Endothelial cell of umbilical vein (primary cell): ENCODE measurements at places on chromosomes 13 and 19.
A peak's percentile ranks its signal among the peaks of the same experiment; 100 is the strongest.

- peak; percentile 94 for DNase-seq
Measured at GRCh38 chr19:13104360-13104847, 1.7 kb upstream of the LYL1 start.

- DNase-seq: no peak
Measured at GRCh38 chr13:46202966-46203365, 8.8 kb upstream of the LRRC63 start.

GRCh38 chr19:16883522-16883921 is 5.3 kb upstream of the F2RL3 start:
- no peak for DNase-seq

DNA sequence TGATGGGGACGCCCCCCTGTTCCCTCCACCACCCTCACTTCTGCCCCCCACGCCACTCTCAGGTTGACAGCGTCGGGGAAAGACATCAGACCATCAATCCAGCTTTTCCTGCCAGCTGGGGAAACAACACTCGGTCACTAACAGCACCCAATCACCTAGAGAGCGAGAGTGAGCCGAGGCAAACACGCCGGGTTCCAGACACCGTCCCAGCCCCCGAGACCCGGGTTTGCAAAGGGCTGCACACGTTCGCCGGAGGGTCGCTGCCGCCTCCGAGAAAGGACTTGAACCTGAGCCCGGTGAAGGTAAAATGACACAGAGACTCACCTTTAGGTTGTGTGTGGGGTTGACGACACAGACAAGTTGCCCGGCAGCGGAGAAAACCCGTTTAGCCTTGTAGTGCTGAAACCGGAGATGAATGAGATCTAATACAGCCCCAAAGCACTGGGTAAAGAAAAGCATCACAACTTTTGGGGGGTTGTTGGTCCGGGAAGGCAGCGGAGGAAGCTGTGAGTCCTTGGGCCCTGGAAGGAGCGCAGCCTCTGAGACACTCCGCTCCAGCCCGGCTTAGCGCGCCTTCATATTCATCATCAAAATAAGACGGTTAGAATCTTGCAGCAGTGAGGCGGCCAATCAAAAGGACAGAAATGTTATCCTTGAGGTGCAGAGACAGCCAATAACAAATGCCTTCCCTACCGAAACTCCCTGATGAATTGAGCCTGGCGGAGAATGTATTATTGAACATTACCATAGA is at the start of gene SIAH3:
Gene SIAH3 (minus strand): TSS at position 583 of the 751 bp plus-strand sequence. CDS start 124 bp downstream, at position 459.
- peak; percentile 24 for DNase-seq

DNA sequence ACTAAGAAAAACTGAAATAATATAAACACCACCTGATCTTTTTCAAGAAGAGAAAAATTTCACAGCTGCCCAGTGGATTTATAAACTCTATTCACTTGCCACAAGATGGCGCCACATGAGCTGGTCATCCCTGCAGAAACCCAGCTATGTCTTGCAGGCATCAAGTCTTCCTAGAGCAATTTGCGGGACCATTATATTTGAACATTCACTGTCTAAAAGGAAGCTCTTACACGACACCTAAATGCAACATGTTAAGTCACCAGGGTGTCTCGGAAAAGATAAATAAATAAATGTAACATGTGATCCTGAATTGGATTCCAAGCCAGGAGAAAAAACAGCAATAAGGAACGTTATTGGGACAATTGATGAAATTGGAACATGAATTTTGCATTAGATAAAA is 20.3 kb upstream of the AKT2 start:
- peak; percentile 82 for DNase-seq

- no peak for DNase-seq
Measured at GRCh38 chr13:62653371-62653770, 1237.7 kb upstream of the PCDH20 start.

GRCh38 chr19:13400296-13400695 is 106.0 kb downstream of the CACNA1A start:
- DNase-seq: no peak

DNA sequence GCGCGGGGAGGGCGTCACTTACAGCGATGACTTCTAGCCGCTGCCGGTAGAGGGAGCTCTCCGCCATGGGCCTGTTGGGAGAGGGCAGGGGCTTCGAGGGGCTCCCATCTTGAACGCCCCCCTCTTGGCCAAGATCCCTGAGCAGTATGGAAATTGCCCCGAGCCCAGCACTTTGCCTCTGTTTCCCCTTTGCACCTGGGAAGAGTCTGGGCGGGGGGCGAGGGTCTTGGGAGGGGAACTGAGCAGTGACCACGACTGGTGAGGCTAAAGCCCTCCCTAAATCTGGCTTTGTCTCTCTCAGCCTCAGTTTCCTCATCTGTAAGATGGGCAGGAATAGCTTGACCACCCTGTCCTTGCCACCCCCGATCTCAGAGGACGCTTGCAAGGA is 2.8 kb downstream of the PALM3 start:
- no peak for DNase-seq

GRCh38 chr13:23380534-23380933 is 53.0 kb downstream of the SACS start:
- no peak for DNase-seq

DNA sequence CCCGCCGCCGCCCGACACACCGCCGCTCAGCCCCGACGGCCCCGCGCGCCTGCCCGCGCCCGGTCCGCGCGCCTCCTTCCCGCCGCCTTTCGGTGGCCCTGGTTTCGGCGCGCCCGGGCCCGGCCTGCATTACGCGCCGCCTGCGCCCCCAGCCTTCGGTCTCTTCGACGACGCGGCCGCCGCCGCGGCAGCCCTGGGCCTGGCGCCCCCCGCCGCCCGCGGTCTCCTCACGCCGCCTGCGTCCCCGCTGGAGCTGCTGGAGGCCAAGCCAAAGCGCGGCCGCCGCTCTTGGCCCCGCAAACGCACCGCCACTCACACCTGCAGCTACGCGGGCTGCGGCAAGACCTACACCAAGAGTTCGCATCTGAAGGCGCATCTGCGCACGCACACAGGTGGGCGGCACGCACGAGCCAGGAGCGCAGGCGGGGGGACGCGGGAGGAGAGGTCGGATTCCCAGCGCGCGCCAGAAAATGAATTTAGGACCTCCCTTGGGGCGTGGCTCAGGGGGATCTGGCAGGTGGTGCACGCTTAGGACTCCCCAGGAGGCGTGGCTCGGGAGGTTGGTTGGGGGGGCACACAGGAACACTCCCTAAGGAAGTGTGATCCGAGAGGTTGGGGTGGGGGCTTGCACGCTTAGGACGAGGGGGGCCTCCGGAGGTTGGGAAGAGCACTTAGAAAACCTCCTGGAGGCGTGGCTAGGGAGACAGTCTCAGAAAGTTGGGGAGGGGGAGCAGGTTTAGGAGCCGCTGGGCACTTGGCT is 1.2 kb downstream of the KLF2 start:
- peak; percentile 29 for DNase-seq

DNA sequence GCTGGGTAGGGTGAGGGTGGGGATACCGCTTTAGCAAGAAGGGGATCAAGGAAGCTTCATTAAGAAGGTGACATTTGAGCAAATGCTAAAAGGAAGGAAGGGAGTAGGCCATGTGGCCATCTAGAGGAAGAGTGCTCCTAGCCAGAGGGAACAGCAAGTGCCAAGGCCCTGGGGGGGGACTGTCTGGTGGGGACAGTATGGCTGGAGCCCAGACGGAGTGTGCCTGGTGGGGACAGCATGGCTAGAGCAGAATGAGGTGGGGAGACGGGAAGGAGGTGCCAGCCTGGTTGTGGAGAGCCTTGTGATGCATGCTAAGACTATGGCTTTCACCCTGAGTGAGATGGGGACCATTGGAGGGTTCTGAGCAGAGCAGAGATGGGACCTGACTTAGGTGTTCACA is 2.1 kb upstream of the TGFB1 start:
- no peak for DNase-seq

- DNase-seq: no peak
Measured at GRCh38 chr19:15223649-15224361, 8.4 kb downstream of the EPHX3 start.

- no peak for DNase-seq
Measured at GRCh38 chr13:35714588-35715377, 238.3 kb upstream of the MAB21L1 start.

DNA sequence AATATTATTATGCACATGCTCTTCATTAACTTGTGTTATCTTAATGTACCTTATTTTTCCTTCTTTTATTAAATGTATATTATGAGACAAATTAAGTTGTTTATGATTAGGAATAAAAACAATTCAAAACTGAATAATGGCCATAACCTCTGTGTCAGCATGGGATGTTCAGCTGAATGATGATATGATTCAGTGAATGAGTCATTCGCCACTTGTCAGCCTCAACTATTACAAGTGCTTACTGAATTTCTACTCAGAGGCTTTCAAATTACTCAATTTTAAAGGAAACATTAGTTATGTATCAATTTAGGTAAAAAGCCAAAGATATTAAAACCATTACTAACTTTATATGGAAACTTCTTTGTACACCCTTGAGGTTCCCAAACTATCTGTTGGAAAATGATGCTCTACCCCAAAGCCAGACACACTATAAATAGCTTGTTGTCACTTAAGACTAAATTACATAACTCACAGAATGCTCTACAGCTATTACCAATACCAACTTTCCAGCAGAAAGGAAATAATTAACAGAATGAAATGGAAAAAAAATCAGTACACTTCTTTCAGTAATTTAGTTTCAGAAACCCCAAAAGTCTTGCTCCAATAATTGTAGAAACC is 14.4 kb downstream of the LIG4 start:
- DNase-seq: peak; percentile 12

- DNase-seq: no peak
Measured at GRCh38 chr13:67392014-67392413, 161.9 kb upstream of the PCDH9 start.

GRCh38 chr13:113491418-113491883 is 940 bp upstream of the DCUN1D2 start:
- DNase-seq: peak; percentile 46

DNA sequence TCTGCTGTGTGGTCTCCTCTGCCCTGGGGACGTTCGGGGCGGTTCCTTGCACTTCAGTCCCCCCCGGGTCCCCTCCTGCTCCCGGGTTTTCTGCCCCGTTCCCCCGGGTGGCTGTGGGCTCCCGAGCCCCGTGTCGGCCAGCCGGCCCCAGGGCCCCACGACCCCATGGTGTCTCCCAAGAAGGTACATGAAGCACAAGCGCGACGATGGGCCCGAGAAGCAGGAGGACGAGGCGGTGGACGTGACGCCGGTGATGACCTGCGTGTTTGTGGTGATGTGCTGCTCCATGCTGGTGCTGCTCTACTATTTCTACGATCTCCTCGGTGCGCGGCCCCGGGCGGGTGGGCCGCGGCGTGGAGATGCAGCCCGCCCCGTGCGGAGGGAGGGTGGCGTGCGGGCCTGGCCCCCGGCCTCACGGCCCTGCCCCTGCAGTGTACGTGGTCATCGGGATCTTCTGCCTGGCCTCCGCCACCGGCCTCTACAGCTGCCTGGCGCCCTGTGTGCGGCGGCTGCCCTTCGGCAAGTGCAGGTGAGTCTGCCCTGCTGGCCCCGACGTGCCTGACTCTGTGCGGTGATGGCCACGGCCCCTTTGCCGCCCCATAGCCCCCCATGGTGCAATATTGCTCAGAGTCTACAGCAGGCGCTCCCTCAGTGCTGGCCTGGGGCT is 11.3 kb downstream of the SPPL2B start:
- no peak for DNase-seq

GRCh38 chr19:5826531-5827341 is 12.8 kb downstream of the FUT6 start:
- no peak for DNase-seq

DNA sequence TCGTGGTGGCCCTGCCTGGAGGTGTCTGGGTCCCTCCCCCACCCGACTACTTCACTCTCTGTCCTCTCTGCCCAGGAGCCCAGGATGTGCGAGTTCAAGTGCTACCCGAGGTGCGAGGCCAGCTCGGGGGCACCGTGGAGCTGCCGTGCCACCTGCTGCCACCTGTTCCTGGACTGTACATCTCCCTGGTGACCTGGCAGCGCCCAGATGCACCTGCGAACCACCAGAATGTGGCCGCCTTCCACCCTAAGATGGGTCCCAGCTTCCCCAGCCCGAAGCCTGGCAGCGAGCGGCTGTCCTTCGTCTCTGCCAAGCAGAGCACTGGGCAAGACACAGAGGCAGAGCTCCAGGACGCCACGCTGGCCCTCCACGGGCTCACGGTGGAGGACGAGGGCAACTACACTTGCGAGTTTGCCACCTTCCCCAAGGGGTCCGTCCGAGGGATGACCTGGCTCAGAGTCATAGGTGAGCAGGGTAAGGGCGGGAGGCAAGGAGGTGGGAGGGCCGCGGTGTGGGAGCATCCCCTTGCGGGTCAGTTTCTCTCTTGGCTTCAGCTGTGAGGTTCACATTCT is 19.2 kb downstream of the NECTIN2 start:
- no peak for DNase-seq

DNA sequence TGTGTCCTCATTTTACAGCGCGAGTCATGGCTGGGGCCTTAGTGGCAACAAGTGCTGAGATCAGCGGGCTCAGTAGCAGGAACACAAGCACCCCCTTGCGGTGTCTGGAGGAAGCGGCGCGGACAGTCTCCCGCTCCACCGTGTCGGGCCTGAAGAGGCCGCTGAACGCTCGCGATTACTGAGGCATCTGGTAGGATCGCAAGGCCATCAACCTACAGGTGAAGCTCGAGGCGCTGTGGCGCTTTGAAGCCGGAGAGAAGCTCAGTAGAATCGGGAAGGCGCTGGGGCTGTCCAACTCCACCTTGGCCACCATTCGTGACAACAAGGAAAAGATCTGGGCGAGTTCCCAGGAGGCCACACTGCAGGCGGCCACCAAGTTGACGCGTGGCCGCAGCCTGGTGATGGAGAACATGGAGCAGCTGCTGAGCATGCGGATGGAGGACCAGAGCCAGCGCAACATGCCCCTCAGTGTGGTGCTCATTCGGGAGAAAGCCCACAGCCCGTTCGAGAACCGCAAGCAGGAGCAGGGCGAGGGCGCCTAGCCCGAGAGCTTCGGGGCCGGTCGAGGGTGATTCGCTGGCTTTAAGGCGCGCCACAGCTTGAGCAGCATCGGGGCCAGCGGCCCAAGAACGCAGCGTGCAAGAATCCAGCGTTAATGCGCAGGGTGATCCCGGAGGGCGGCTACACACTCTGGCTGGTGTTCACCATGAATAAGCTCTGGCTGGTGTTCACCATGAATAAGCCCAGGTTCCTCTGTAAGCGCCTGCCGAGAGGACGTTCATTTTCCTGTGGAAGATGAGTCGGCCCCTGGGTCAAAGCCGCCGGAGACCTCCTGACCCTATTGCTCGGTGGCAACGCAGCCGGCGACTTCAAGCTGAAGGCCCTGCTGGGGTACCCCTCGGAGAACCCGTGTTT is 8.3 kb upstream of the MZF1 start:
- peak; percentile 91 for DNase-seq

- DNase-seq: no peak
Measured at GRCh38 chr13:40407567-40407966, 258.9 kb downstream of the FOXO1 start.

- peak; percentile 48 for DNase-seq
Measured at GRCh38 chr13:35789335-35790165, 313.1 kb upstream of the MAB21L1 start.

DNA sequence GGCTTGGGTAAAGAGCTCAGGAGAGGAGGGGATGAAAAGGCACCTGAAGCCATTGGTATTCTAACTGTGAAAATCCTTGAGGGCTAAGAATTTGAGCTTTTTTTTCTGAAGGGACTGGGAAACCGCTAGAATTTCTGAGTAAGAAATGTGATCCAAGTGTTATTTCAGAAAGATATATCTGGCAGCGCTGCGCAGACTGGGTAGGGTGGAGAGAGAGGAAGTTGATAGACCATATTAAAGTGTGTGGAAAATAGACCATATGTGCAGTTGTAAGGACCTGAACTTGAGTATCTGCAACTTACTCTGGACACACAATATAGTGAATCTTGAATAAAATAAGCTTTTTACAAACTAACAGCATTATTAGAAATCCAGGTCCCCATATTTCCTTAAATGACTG is 427.4 kb downstream of the NDFIP2 start:
- DNase-seq: no peak
